Activated CD4-positive, alpha-beta T cell treated with anti-CD3 and anti-CD28 coated beads, Interleukin-2, amount 10 ng/mL, durations not matched to agents 7 days and 5 days (primary cell): ENCODE measurements at places on chromosomes 7 and 10.
A peak's percentile ranks its signal among the peaks of the same experiment; 100 is the strongest.

DNA sequence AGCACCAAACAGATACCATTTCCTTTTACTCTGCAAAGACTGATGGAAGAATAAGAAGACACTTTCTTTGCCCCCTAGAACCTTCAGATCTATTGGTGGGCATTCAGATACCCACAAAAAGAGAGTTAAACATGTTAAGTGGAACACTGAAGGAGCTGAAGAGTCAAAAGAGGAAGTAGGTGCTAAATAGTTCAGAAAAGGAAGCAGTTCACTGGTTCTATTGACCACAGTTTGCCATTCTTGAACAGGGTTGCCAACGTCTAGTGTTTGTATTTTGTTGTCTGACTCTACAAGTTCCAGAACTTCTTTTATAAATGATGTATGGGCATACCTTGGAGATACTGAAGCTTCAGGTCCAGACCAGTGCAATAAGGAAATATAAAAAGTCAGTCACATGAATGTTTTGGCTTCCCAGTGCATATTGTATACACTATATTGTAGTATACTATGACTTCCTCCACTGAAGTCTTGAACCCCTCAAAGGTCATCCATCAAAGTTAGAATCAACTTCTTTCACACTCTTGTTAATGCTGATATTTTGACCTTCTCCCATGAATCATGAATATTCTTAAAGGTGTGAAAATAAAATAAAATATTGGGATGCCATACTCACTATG lies 47.5 kb upstream of the AGR3 start:
- DNase-seq: no peak

GRCh38 chr10:74610299-74610698 lies 216.1 kb upstream of the KAT6B start:
- no peak for DNase-seq

DNA sequence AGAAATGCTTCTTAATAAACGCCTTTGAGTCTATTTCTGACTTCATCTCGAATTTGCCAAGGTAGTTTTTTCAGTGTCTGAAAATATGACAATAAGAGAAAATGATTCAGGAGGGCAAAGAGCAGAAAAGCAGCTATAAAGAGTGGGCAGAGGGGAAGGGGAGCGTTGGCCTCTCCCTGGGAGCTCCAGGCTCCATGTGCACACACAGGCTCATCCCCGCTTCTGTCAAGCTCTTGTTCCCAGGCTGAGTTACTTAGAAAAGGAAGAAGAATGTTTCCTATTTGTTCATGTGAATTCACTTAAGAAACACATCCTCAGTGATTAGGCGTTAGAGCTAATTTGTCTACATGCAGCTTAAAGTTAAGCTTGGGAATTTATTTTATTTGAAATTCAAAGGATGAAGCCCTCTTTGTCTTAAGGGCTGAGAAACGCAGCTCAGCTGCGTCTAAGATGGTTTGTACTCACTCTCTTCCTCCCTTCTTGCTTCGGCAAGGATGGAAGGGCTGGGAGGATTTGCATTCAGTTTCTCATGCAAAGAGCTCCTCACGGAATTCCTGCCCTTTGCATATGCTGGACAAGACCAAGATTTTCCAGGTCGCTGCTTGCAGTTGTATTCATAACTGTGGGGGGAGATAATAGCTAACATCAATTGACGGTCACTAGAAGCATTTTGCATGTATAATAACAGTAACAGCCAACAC lies 29.0 kb upstream of the ATXN7L1 start:
- DNase-seq: no peak

DNA sequence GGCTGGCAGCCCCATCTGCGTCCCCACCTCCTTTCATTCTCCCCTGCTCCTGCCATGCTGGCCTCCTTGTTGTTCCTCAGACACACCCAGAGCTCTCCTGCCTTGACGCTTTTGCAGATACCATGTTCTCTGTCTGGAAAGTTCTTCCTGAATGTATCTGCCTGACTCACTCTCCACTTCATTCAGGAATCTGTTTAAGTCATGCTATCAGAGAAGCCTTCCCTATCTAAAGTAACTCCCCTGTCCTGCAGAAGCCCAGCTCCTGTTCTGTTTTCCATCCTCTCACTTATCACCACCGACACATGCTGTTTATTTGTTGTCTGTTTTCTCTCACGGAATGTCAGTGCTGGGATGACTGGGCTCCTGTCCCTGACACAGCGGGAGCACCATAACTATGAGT lies 82.0 kb downstream of the AFAP1L2 start:
- no peak for DNase-seq

DNA sequence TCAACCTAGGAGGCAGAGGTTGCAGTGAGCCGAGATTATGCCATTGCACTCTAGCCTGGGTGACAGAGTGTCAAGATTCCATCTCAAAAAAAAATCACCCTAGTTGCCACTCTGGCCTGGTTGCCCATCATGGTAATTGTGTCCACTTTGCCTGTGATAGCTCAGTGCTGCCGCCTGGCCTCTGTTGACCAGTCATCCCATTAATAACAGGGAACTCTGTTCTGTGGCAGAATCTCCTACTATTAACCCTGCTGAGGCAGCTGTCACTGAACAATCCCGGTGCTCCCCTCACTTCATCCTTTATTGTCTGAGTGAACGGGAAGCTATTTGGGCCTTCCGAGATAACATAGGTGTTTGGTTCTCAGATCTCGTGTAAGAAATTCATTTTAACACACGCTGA lies 14.6 kb downstream of the ZNF3 start:
- no peak for DNase-seq

DNA sequence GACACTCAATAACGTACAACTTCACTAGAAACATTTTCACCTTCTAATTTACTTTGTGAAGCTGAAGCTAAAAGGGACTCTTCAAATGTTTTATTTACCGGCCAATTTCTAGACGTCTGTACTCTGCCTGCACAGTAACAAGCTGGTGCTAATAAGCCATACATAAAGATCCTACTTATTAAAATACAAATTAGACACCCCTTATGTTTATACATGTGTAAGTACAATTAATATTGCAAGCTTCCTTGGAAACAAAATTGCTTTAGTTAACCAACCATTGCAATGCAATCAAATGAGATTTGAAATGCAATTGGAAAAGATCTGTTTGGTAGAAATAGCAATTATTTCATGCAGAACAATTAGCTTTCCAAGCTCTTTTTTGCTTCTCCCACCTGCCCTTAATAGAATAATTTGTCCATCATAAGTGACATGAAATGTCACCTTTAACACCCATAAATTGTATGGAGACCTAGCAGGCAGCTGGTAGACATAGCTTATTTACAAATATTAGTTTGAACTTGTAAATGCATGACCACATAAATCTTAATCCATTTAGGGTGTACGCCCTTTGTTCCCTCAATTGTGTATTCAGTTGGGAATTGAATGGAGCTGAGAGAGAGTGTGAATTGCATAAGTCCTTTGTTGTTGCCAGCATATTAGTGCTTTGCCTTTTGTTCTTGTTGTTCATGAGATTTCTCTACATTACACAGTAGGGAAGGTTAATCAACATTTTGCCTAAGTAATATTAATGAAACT lies 277.1 kb downstream of the CACNA2D1 start:
- no peak for DNase-seq

DNA sequence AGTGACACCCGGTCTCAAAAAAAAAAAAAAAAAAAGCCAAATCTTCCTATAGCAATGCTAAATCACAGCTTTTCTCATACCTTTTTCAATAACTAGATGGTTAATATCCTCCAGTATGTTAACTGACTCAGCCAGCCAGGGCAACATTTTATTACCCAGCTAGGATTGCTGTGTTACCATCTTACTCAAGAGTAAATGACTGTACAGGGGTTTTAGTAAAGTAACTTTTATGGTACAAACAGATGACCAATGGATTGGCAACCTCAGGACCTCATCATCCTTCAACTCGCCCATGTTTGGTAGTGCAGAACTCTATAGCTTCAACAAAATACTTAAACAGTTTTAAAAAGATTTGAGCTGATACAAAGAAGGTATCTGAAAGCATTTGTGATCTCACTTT lies 59.5 kb downstream of the HBP1 start:
- DNase-seq: no peak

- DNase-seq: no peak
These were observed 40.3 kb downstream of the PRF1 start for GRCh38 chr10:70562036-70562755.

DNA sequence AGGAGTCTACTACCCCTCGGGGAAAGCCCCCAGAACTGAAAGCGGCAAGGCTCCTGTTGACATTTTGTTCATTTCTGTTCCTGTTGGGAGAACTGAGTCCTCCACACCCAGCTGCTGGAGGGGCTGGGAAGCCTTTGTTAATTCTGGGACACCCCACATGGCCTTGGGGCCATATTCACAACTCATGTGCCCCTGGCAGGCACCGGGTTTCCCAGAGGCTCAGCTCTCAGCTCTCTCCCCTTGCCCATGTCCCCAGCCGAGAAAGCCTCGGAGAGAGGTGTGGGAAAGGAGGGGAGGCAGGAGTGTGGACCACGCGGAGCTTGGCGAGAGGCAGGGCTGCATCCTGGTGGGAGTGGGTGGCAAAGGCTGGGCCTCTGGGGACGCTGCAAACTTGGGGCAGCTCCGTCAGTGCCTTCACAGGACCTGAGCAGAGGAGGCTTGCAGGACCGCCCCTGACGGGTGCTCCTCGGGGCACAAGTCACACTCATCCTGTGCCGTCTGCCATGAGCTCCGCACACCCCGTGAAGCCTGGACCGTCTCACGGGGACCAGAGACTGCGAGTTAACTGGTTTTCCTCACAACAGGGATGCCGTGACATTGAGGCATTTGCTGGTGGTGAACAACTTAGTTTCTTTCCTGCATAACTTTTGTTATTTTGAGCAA lies 140.9 kb downstream of the DNAJB6 start:
- DNase-seq: peak; percentile 37

- no peak for DNase-seq
These were observed 362.7 kb downstream of the SEMA3D start for GRCh38 chr7:84824057-84824651.

DNA sequence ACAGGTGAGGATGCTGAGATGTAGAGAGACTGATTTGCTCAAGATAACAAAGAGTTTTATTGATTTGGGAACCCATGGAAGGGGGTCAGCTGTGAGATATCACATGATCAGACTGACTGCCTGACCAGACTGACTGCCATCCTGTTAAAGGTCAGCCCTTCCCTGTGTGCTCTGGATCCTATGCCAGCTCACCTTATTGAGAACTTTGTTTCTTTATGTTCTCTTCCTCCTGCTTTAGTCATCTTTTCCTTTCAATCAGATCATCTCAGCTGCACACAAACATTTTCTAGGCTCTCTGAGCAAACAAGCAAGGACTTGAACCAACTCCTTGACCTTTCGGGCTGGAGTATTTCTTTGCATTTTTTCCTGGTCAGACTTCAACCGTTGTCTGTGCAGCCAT lies 50.0 kb upstream of the MTPN start:
- DNase-seq: no peak

DNA sequence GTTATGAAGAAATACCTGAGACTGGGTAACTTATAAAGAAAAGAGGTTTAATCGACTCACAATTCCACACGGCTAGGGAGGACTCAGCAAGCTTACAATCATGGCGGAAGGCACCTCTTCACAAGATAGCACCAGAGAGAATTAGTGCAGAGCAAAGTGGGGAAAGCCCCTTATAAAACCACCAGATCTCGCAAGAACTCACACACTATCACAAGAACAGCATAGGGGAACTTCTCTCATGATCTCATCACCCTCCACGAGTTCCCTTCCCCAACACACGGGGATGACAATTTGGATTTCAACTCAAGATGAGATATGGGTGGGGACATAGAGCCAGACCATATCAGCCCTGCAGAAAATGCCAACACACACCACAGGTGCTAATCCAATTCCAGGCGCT lies 218.7 kb downstream of the PARD3 start:
- DNase-seq: no peak

DNA sequence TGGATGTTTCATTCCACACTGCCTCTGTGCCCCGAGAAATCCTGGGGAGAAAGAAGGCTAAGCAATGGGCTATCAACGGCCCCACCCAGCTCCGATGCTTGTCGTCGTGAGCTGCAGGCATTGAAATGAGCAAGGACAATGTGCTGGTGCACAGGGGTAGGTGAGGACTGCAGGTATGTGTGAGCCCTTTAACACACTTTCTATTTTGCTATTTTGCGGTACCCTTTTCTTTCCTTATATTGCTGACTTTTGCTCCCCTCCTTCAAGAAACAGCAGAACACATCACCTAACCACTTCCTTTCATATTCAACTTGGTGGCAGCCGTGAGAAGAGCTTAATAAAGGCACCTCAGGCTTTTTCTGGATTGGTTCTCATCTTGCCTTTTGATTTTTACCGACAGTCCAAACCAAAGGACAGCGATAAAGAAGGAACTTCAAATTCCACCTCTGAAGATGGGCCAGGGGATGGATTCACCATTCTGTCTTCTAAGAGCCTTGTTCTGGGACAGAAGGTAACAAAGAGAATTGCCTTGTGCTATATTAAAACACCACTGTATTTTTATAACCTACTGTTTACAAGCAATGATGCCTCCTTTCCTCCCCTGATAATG lies 39.2 kb downstream of the AIFM2 start:
- peak; percentile 46 for DNase-seq

GRCh38 chr10:18252086-18252485 lies 111.9 kb downstream of the CACNB2 start:
- no peak for DNase-seq

DNA sequence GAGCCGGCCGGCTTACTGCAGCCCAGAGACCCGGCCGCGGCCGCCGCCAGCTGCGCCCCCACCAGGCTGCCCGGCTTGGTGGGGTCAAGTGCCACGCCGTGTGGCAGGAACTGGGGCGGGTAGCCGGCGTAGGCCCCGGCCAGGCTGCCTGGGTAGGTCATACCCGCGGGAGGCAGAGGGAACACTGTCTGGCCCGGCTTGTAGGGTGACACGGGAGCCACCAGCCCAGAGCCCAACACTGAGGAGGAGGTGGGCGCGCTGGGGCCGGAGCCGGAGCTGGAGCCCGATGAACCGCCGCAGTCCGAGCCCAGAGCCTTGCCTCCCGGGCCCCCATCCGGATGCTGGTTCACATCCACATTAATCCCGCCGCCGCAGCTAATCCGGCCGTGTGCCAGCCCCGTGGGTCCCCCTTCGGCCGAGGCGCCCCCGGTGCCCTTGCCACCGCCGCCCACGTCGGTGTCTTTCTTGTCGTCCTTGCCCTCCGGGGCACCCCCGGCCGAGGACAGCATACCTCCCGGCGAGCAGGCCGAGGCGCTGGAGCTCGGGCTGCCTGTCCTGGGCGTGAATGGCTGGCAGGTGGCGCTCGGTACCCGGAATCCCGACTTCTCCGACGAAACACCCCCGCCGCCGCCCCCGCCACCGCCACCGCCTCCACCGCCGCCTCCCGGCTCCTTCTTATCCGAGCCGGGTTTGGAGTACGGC lies 2.0 kb downstream of the ZNF503 start:
- DNase-seq: peak; percentile 34

- DNase-seq: no peak
These were observed 142.3 kb downstream of the ARHGAP22 start for GRCh38 chr10:48462482-48463020.

GRCh38 chr7:103573479-103574058 lies 127.6 kb upstream of the SLC26A5 start:
- no peak for DNase-seq

- no peak for DNase-seq
These were observed 113.0 kb downstream of the ABLIM1 start for GRCh38 chr10:114545071-114545470.

DNA sequence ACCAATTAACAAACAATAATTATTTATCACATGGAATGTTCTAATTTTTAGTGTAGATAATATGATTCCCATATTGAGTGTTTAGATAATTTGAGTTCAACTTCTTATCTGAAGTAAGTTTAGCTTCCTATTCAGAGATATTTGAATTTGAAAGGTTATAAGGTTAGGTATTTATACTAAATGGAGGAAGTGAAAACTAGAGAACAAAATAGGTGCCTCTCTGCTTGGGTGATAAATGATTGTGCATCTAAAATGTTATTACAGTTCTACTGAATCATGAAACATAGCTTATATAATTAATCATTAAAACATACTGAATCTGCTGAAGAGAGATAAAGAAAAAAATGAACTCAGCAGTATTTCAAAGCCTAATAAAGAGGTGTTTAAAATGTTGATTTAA lies 1174.3 kb downstream of the XPNPEP1 start:
- no peak for DNase-seq
